ENCODE measurements at places on chromosomes 4 and X.

DNA sequence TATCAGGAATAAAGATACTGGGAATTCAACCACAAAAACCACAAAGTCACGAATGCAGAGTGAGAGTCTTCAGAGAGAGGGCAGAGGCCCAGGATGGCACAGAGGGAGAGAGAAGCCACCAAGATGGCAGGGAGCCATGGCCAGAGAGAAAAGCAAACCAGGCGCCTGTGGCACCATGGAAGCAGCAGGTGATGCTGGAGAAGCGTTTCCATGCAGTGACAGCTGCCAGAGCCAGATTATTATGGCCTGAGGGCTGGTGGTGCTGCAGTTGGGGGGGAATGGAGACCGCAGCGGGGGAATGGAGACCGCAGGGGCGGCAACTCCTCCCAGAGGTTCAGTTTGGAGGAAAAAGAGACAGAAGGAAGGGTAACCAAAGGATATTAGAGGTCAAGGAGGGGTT, 5.8 kb downstream of the TAFAZZIN start:
- peaks cover 7% of the 10 kb centered on the region for H3K36me3 ChIP-seq
- no peak overlapping the region for H3K27ac ChIP-seq
- H3K4me1 ChIP-seq = peaks cover 16% of the 10 kb centered on the region

DNA sequence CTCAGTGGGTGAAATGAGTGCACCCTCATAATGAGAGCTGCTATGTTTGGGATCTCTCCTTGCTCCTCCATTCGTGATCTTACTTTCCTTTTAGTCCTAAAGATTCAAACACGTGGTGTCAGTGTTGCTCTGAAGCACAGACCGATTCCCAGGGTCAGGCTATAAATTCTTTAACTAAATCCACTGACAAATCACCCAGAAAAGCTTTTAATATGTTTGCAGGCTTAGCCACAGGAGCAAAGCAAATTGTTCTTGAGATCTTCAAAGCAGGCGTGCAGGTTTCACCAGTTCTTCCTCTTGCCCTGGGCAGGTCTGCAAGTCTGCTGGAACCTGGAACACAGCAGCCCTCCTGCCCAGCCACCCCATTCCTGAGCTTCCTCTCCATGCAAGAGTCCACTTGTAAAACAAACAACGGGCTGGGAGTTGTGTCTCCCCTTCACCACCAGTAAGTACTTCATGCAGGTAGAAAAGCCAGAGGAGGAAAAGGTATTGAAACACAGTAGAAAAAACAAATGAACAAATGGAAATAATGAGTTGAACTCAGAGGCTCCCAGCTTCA, 70.1 kb upstream of the ENPP6 start:
- no peaks in the 10 kb centered on the region for H3K27me3 ChIP-seq
- peak overlapping the region; percentile 77 for H3K4me3 ChIP-seq
- DNase-seq = no peak
- H3K36me3 ChIP-seq = no peaks in the 10 kb centered on the region

GRCh38 chr4:5928844-5929420, 36.0 kb upstream of the CRMP1 start:
- H3K27me3 ChIP-seq = peaks cover 6% of the 10 kb centered on the region
- no peak overlapping the region for H3K4me3 ChIP-seq
- H3K4me1 ChIP-seq = no peaks in the 10 kb centered on the region
- no peak for DNase-seq

DNA sequence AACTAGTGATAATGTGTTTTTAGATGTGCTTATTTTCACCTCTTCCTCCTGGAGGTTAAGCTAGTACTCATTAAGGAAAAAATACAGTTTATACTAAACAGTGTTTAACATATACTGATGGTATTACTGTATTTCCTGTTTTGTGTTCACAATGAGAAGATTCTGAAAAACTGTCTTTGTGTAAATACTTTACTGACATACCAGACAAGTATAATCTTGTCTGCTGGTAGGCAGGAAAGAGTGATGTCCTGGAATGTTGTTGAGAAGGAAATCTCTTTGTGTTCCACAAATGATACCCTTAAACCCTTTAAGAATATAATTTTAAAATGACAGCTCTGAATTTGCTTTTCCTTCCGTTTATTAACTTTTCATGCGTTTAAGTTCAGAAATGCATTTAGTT, 205.5 kb upstream of the NUDT6 start:
- H3K4me1 ChIP-seq = no peaks in the 10 kb centered on the region
- peaks cover 7% of the 10 kb centered on the region for H3K36me3 ChIP-seq
- H3K27ac ChIP-seq = no peak overlapping the region
- no peak for DNase-seq
- H3K4me3 ChIP-seq = no peak overlapping the region

- H3K4me3 ChIP-seq = no peak overlapping the region
- no peaks in the 10 kb centered on the region for H3K4me1 ChIP-seq
- no peak for DNase-seq
- no peaks in the 10 kb centered on the region for H3K27me3 ChIP-seq
- no peak overlapping the region for H3K27ac ChIP-seq
These were observed 131.1 kb downstream of the GPC3 start for GRCh38 chrX:133854290-133854689.

DNA sequence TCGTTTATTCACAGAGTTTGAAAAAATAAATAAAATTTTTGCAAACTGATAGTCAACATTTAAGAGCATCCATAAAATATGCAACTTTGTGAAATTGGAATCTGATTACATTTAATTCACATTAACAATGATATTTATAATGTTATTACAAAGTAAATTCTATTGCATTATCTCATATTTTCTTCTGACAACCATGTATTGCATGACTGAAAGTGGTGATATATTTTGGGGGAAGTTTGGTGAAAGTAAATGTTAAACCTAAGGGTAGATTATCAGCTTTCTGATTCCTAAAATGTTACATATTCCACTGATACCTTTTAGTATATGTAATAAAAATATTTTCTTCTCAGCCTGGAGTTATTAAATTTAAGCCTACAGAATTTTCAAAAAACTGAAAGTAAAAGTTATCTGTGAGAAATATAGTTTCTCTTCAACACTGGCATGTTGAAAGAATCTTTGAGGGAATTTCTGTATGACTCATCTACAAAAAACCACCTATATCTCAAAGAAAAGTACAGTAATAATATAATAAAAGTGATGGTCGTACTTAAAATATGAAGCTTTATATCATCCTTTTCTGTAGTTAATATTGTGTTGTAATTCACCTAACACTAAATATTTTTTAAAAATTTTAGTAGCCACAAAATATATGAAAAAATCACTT, 1179.6 kb upstream of the PCDH7 start:
- no peaks in the 10 kb centered on the region for H3K27me3 ChIP-seq
- no peak overlapping the region for H3K4me3 ChIP-seq
- DNase-seq = no peak
- H3K36me3 ChIP-seq = no peaks in the 10 kb centered on the region
- no peak overlapping the region for H3K27ac ChIP-seq
- no peaks in the 10 kb centered on the region for H3K4me1 ChIP-seq

GRCh38 chrX:37824491-37825214, 22.7 kb downstream of the DYNLT3 start:
- peaks cover 51% of the 10 kb centered on the region for H3K4me1 ChIP-seq
- no peaks in the 10 kb centered on the region for H3K36me3 ChIP-seq
- no peaks in the 10 kb centered on the region for H3K27me3 ChIP-seq
- peak overlapping the region; percentile 48 for H3K4me3 ChIP-seq
- no peak for DNase-seq

DNA sequence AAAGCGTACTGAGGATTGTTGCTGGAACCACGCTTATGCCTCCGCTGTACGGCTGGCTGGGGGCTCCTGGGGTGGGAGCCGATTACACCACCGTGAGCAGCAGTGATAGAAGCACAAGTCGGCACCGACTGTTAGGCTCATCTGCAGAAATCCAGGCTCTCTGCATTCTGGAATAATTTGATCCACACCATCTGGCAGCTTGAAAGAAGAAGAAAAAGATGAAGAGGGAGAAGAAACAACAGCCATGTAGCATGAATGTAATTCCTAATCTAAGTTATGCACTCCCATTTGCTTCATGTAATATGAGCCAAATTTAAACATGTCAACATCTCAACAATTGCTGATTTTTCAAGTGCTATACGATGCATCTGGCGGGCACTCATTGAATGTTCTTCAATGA, 84.6 kb upstream of the DHX15 start:
- H3K27ac ChIP-seq = no peak overlapping the region
- H3K4me1 ChIP-seq = no peaks in the 10 kb centered on the region
- no peak for DNase-seq
- H3K36me3 ChIP-seq = no peaks in the 10 kb centered on the region

All from activated B cell treated with CpG ODN at 0.5 μM for 24 hours (primary cell).